ENCODE measurements at places on chromosomes 7 and 10.

- DNase-seq = no peak
Observed at GRCh38 chr7:113093561-113093960, 6.9 kb upstream of the GPR85 start.

DNA sequence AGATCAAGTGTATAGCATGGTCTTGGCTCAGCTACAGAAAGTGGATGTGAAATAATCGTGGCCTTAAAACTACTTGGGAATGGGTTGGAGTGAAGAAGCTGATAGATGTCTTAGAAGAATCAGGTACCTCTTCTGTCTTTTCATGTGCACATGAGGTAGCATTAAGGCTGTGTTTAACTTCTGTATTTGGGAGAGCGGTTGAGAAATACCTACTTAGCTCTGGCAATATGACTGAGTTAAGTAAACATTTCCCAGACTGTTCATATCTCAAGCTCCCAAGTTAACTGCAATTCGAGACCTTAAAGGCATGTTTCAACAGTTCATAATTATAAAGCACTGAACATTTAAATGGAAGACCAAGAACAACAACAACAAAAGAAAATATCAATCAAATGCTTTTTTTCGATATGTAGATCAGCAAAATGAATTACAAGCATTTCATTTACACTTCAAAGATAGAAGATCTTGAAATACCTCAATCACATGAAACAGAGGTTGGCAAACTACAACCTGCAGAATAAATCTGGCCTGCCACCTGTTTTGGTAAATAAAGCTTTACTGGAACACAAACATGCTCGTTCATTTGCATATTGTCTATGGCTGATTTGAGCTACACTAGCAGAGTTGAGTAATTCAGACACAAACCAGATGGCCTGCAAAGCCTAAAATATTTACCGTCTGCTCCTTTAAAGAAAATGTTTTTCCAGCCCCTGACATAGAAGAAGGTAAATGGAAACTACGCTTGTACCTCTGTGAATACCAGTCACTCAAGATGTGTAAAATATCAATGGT lies 337.1 kb upstream of the GLI3 start:
- DNase-seq = no peak

- no peak for DNase-seq
Observed at GRCh38 chr7:18518555-18518954, 23.0 kb downstream of the HDAC9 start.

DNA sequence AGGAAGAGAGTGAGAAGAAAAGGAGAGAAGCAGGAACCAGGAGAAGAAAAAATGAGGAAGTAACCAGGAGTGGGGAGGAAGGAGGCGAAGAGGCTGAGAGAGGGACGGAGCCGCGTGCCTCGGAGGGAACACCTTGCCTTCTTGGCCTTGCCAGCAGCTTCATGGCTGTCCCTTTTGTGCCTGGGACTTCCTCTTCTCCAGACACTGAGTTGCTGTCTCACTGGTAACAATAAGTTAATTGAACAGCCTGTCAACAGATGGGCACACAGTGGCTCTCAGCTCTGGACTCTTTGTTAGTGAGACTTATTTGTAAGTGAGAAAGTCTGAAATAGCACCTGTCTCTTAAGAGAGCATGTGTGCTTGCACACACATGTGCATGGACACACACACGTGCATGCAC lies 83.2 kb downstream of the GATA3 start:
- DNase-seq = no peak

- DNase-seq = no peak
Observed at GRCh38 chr7:84274029-84274638, 79.5 kb upstream of the SEMA3A start.
